ENCODE measurements at places on chromosomes 16 and 17.
A peak's percentile ranks its signal among the peaks of the same experiment; 100 is the strongest.

- no peak for DNase-seq
Observed at GRCh38 chr17:12769981-12770380, 19.3 kb upstream of the ARHGAP44 start.

- DNase-seq = no peak
Observed at GRCh38 chr16:89118361-89119165, 24.9 kb downstream of the ACSF3 start.

GRCh38 chr16:10776280-10776679, 32.6 kb downstream of the NUBP1 start:
- DNase-seq = no peak

- DNase-seq = peak; percentile 66
Observed at GRCh38 chr17:4476017-4476416, 22.7 kb upstream of the SPNS2 start.

Measured in HT-29 (cell line).